ENCODE measurements at places on chromosomes 12 and 14.

GRCh38 chr12:24741216-24741615, 207.7 kb downstream of the BCAT1 start:
- DNase-seq = no peak

DNA sequence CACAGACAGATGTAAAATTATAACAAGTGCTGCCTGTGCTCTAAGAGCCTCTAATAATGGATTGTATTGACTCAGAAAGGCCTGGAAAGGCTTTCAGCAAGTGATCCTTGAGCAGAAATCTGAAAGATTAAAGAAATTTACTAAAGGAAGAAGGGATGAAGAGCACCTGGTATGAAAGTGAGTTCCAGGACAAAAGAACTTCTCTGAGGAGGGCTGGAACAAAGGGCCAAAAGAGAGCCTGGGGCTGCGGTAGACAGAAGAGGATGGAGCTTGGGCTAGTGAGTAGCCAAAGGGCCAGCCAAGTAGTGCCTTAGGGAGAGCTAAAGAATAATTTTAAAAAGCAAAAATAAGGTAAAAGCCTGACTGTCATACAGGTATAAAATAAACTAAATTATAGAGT, 44.0 kb downstream of the BCAT1 start:
- no peak for DNase-seq

DNA sequence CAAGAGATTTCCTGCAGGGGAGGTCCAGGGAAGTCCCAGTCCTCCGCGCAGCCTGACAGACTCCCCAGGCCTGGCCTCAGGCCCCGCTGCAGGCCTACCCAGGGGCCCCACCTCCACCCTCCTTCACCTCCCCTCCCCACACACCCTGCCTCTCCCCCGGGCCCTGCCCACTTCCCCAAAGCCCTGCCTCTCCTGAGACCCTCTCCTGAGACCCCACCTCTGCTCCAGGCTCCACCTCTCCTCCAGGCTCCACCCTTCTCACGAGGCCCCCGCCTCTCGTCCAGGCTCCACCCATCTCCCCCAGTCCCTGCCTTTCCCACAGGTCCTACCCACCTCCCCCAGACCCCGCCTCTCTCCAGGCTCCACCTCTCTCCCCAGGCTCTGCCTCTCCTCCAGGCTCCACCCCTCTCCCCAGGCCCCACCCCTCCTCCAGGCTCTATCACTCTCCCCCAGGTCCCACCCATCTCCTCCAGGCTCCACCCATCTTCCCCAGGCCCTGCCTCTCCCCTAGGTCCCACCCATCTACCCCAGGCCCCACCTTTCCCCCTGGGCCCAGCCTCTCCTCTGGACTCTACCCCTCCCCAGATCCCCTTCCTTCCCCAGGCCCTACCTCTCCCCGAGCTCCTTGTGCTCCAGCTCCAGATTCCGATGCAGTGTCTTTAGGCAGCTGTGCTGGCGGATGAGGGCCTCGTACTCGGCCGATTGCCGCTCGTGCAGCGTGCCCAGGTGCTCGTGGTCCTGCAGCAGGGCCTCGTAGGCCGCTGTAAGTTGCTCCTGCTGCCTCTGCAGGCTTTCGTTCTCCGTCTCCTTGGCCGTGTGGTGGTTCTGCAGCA, 58.8 kb upstream of the GPR68 start:
- peak; percentile 56 for DNase-seq

GRCh38 chr14:61927060-61927459, 164.8 kb downstream of the SNAPC1 start:
- DNase-seq = no peak

- DNase-seq = no peak
Observed at GRCh38 chr12:96033549-96034389, 1.6 kb downstream of the LTA4H start.

- no peak for DNase-seq
Observed at GRCh38 chr12:88153959-88154358, 11.9 kb downstream of the TMTC3 start.

DNA sequence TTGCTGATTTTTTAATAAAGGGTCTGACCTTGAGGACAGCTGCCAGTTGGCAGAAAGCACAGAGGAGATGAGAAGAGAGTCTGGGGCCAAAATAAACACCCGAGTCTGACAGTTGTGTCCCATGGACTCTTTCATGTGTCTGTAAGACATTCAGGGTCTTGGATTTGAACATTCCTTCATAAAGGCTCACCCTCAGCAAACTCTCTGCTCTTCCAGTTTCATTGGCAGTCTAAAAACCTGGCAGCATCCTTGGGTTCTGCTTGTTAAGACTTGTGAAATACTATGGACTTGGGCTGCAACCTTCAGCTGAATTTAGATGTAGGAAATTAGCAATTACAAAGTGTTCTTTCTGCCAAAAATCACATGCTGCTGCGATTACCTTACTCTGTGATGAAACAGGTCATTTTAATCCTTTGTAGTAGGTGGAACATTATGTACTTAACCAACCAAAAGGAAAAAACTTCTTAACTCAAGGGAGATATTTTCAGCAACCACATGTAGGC, 32.0 kb upstream of the LMNTD1 start:
- no peak for DNase-seq

- DNase-seq = no peak
Observed at GRCh38 chr12:11855983-11856374, 206.5 kb downstream of the ETV6 start.

- DNase-seq = no peak
Observed at GRCh38 chr14:61643555-61643954, 51.8 kb upstream of the HIF1A start.

DNA sequence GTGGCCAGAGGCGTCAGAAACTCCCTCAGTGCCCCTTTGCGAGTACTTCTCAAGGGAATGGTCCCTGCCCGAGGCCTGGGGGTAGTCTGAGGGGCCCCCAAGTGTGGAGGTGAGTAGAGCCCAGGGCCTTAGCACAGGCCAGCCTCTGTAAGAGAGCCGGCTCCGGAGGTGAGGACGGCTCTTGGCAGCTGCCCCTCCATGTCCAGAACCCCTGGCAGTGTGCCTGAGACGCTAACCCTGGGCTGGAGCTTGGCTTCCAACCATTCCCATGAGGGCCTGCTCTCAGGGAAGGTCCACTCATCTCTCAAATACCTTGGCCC, 61.7 kb downstream of the PRMT8 start:
- no peak for DNase-seq

DNA sequence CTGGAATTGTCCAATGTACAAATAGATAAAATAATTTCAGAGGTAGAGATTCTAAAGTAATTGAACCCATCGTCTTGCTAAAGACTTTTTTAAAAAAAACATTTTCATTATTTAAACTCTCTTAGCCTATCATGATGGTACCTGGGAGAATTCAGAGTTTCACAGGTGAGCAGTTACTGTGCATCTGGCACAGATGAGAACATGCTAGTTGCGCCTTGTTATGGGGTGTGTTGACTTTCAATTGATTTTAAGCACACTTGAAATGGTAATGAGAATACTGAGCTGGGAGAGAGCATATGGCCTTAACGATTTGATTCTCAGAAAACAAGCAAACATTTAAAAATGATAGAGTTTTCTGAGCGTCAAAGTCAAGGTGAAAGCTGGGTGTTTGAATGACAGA, 66.6 kb downstream of the FLRT2 start:
- no peak for DNase-seq

- DNase-seq = no peak
Observed at GRCh38 chr14:54301359-54301758, 95.4 kb upstream of the CDKN3 start.

GRCh38 chr14:65096323-65097089, 5.8 kb downstream of the MAX start:
- DNase-seq = no peak

GRCh38 chr12:120196363-120196762, 1.8 kb upstream of the GCN1 start:
- no peak for DNase-seq

- no peak for DNase-seq
Observed at GRCh38 chr12:101969-102878, 35.7 kb downstream of the IQSEC3 start.

GRCh38 chr14:101284711-101285110, 276.6 kb upstream of the DIO3 start:
- no peak for DNase-seq

- no peak for DNase-seq
Observed at GRCh38 chr14:99938896-99939295, 126.3 kb upstream of the EVL start.

- DNase-seq = no peak
Observed at GRCh38 chr12:91094957-91095356, 16.3 kb downstream of the LUM start.

DNA sequence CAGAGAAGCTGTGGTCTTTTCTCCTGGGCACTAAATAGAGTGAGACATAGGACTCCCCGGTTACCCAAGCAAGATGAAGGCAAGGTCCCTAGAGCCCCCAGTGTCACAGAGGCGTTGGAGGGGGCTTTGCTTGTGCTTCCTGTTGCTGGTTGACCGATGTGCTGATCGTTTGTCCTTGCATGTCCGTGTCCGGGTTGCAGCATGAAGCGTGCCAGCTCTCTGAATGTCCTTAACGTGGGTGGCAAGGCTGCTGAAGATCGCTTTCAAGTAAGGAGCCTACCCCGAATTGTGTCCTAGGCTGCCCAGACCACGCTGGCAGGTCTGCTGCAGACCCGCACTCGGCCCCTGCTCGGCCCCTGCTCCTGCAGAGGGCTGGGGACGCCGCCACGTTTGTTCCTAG, 23.1 kb downstream of the XRCC3 start:
- DNase-seq = no peak

DNA sequence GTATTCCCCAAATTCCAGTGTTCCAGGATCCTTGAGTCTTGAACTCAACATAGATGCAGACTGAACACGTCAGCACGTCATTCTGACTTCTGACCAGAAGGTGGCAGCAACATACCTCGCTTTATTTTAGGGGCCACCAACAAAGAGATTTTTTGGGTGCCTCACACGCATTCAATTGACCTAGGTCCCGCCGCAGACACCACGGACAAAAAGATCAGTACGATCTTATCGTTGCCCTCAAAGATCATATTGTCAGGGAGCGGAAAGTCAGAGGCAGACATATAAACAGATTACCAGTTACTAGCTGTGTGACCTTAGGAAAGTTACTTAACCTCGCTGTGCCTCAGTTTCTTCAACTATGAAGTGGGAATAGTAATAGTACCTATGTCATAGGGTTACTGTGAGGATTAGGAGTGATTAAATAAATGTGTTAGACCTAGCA, 6.5 kb upstream of the PRPH start:
- peak; percentile 62 for DNase-seq

GRCh38 chr14:70515811-70516210, 19.0 kb downstream of the ADAM20 start:
- DNase-seq = no peak

DNA sequence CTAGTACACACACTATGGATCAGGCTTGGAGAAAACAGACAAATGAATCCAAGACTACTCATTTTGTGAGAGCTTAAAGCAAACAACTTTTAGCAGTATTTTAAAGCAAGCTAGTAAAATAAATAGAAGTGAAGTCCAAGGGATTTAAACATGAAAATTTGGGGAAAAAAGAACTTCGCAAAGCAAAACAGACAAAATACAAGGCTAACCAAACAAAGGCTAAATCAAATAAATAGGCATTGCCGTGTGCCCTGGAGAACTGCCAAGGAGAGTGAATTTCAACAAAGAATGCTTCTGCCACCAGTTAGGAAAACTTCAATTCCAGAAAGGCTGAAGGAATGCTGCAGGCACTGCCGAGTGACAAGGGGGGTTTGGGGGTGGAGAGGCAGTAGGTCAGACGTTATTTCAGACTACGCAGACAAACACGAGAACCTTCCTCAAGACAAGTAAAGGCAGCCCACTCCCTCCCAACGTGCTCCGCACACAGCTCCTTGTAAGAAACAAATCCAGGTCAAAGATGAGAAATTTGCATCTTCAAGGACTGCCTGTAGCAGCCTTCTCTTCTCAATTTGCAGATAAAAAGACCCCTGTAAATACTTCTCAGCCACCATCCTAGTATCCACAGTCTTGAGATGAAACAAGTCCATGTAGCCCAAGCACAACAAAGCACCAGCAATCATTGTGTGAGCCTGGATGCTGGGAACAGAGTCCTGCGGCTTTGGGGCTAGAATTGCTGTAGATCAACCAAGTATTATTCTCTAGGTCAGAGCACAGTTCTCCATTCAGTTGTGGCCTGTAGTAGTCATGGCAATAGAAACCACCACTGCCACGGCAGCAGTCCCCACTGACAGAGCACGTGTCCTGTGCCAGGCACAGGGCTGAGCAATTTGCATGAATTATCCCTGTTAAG, 43.3 kb downstream of the EFCAB11 start:
- DNase-seq = no peak

DNA sequence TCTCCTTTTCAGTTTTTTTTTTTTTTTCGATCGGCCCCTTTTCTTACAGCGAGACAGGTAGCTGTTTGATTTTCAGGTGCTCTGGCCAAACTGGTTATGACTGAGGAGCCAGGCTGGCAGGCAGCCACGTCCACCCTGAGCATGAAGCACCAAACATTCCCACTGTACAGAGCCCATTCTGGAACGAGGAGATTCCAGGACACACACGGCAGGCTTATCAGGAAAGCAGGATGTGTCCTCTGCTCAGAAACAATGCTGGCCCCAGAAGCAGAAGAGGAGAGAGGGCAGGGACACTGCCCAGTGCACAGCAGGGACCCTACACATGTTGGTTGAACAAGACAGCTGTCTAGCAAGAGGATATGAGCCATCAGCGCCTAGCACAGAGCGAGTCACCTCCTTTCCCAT, 3.7 kb upstream of the KRT2 start:
- DNase-seq = no peak

- no peak for DNase-seq
Observed at GRCh38 chr14:37034410-37035285, 137.8 kb downstream of the SLC25A21 start.

- DNase-seq = no peak
Observed at GRCh38 chr12:92414170-92415070, 268.8 kb upstream of the BTG1 start.
